ENCODE measurements at places on chromosomes 4 and X.

GRCh38 chr4:95091272-95091671 is 333.5 kb downstream of the BMPR1B start:
- no peak for DNase-seq

- DNase-seq: no peak
These were observed 1293.9 kb downstream of the FSTL5 start for GRCh38 chr4:160869899-160870298.

DNA sequence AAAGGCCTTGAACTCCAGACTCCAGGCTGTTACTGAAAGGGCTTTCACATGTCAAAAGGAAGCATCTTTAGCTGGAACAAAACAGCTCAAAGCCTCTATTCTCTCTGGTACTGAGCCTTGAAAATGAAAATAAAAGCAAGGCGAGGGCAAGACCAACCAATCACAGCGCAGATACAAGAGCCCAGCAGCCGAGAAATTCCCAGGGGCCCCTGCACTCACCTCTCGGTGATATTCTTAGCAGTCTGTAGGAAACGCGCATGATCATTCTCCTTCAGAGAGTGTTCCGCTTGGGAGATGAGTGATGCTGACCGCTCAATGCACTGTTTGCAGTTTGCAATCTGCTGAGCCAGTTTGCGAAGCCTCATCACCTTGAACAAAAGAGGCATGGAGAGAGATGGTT is 138.1 kb downstream of the MID1 start:
- DNase-seq: no peak

GRCh38 chr4:113317523-113317922 is 268.1 kb downstream of the ANK2 start:
- no peak for DNase-seq

Data from AG09309 (cell line).